ENCODE measurements at places on chromosomes 1 and 21. TPM values are rescaled to one million over a fixed set of nuclear protein-coding genes. Genes with fewer than 3 reads are reported as not detected.

Gene SLX9
- 13.1 TPM for total RNA-seq

Gene ADAMTS5
- total RNA-seq, result 7.1 TPM

Gene C1orf94
- 0.06 TPM for total RNA-seq

Gene C1orf226
- under 0.01 TPM for total RNA-seq

Gene GCSAML
- total RNA-seq, result not detected

Gene CEP104
- total RNA-seq, result 25.0 TPM

Gene KRTAP12-2
- not detected for total RNA-seq

Gene HNRNPCL1
- total RNA-seq, result not detected
